ENCODE measurements at places on chromosomes 7 and 10.
A peak's percentile ranks its signal among the peaks of the same experiment; 100 is the strongest.

- peak; percentile 29 for DNase-seq
These were observed 7.3 kb upstream of the KLHDC10 start for GRCh38 chr7:130063036-130063435.

DNA sequence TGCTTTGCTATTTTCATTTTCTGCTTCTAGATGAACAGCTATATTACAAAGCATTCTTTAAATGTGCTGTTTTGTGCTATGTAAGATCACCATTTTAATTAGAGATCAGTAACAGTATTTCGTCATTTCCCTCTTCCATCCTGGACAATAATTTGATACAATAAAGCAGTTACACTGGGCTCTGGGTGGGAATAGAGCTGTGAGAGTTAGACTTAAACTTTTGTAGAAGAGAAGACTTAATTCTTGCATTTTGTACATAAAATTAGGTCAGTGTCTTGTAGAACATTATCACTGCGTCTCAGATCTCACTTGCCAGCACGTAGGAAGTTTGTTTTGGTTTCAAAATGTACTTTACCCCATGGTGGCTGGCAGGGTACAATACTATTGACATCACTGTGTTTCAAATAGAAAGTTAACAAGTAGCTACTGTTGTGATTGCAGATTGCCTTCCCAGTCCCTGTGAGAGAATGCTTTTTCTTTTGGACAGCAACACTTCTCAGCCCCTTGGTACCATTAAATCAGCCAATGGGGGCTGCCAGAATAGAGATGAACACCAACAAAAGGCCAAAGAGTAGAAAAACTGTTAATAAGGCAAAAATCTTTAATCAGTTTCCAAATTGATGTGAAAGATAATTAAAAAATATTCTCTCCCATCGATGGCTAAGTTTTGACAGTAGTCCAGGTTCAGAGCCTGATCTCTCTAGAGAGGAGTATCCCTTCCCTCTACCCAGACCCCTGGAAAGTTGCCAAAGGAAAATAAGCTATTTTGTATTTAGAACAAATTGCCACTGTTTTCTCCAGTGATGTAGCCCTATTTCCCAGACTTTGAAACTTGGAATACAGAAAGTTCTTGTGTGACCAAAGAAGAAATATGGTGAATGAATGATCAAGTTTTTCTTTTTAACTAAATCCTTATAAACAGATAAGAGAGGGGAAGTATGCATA is 35.1 kb downstream of the SMNDC1 start:
- DNase-seq = no peak

DNA sequence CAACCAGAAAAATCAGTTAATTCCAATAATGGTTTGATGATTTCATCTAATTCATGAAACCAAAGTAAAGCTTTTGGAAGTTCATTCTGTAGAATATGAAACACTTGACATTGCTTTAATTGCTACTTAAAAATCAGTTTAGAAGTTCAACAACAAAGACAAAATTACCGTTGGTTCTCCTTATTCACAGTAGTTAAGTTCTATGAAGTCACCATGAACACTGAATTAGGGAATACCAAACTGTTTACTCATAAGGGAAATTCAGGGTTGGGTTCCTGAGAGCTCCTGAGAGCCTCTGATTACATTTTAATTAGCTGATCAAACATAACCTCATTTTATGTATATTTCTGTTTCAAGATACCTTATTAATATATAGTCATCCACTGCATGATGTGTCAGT is 46.2 kb downstream of the ZNF438 start:
- DNase-seq = no peak

- DNase-seq = no peak
These were observed 262.7 kb downstream of the BMPER start for GRCh38 chr7:34168013-34168412.

DNA sequence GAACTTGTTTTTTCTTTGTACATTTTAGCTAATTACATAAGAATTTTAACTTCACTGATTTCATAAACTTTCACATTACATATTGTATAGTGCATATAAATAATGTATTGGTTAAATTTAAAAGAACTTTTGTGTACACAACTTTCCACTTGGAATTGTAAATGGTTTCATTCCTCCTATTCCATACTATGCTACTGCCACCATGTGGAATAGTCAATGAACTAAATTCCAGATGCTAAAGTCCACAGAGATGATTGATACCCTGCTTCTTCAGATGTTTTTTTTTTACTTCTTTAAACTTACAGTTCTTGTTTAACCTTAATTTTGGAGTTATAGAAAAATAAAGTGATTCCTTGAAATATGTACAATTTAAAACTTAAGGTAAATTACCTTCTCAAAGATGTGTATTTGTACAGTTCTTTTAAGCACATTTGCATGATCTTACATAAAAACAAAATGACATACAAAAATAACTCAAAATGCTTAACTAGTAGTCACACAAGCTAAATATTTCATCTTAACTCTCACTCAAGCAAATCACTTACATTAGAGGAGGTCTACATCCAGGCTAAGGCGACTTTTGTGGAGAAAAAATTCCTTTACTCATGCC is 247.6 kb upstream of the HGF start:
- DNase-seq = peak; percentile 1

DNA sequence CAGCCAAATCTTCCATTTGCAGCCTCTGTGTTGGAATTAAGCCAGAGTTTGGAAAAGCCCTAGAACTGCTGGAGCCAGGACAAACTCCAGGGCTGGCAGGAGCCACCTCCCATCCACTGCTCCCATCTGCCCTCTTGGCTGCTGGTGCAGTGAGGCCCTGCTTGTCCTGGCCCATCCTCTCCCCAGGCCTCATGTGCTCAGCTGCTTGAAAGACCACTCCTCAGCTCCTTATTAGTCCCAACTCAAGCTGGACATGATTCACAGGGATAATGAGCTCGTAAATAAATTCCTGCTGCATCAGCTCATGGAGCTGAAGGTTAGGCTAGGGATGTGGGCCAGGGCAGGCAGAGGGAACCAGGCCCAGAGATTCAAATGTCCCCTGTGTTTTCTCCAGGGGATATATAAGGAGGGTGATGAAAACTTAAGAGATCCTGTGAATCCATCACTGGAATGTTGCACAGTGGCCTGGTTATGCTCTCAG is 282.8 kb downstream of the RPS24 start:
- DNase-seq = no peak

- DNase-seq = no peak
These were observed at the start of gene ZP3 for GRCh38 chr7:76424413-76425111. Gene ZP3, plus strand, starts transcription at chr7:76424950. Its CDS starts 15 bp downstream, at chr7:76424965.

- no peak for DNase-seq
These were observed 179.4 kb downstream of the CNTNAP2 start for GRCh38 chr7:146296028-146296427.

GRCh38 chr7:12297283-12298108 is 86.4 kb downstream of the TMEM106B start:
- DNase-seq = no peak

GRCh38 chr10:15300697-15301096 is 70.4 kb downstream of the FAM171A1 start:
- no peak for DNase-seq

GRCh38 chr10:131226446-131227162 is 84.9 kb downstream of the TCERG1L start:
- DNase-seq = peak; percentile 90

DNA sequence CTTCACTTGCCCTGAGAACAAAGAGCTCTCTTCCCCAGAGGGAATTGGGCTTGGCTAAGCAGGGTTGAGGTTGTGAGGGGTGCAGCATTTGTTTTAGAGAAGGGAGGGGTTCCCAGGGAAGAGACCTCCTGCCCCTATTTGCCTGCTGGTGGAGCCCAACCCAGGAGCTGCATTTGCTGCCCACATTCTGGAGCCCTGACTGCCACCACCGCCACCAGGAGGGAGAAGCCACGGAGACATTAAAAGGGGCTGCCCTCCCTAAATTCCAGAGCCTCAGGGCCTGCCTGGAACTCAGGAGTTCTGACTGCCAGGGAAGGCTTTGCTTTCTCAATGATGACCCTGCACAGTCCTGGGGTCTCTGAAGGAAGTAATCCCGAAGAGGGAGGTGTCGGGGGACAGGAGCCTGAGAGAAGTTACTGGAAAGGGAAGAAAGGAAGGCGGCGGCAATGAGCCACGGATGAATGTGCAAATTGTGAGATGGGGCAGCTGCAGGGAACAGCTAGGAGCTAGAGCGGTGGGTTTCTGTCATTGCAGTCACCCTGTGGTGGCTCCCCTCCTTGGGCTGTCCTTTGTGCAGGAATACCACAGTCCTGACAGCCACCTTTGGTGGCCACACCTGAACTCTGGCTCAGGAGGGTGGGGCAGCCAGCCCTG is 51.3 kb downstream of the NEURL1 start:
- DNase-seq = no peak

GRCh38 chr10:113498997-113499396 is 53.9 kb upstream of the HABP2 start:
- no peak for DNase-seq

DNA sequence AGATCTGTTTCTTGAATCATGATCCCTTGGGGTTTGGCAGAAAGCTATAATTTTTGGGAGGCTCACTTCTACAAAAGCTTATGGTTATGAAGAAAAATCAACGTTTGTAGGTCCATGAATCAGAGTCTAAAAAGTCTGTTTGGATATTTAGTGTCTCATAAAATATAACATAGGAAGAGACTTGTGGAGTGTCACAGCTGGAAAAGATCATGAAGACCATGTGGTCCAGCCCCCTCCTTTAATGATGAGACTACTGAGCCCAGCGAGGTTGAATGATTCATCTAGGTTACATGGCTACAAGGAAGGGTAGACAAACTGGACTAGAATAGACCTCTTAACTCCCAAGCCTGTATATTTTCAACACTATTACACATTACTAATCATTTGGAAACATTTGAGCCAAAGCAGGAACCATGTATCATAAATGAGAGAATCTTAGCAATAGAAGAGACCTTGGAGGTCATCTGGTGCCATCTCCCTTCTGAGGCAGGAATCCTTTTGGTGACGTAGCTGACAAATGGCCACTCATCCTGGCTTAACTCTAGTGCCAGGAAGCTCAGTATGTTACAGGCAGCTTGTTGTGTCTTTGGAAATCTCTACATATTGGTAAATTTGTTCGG is 152.5 kb downstream of the CREB5 start:
- no peak for DNase-seq

- no peak for DNase-seq
These were observed 3.6 kb downstream of the PWWP2B start for GRCh38 chr10:132400547-132401151.

DNA sequence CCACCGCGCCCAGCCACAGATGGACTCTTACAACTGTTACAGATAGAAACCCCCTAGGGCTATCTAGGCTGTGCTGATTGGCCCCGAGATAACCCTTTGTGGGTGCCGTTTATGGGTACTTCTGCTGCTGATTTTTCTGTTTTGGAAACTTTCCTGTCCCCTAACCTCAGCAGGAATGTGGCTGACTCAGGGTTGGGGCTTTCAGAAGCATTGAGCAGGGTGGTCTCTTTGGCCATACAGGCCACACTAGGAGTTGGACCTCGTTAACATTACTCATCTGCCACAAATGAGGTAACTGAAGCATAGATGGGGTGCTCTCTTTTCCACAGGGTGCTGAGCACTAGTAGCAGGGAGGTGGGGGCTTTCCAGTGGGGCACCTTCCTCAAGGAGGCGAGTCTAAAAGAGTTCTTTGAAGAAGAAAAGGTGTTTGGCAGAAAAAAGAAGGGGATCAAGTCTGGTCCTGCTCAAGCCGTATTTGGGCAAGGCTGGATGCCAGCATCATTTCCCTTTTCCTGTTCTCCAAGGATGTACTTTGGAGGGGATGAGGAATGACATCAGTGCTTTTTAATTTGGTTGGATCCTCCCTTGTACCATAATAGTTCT is 6.4 kb downstream of the ZSCAN25 start:
- no peak for DNase-seq

GRCh38 chr7:42247301-42247700 is 10.3 kb upstream of the GLI3 start:
- DNase-seq = no peak

DNA sequence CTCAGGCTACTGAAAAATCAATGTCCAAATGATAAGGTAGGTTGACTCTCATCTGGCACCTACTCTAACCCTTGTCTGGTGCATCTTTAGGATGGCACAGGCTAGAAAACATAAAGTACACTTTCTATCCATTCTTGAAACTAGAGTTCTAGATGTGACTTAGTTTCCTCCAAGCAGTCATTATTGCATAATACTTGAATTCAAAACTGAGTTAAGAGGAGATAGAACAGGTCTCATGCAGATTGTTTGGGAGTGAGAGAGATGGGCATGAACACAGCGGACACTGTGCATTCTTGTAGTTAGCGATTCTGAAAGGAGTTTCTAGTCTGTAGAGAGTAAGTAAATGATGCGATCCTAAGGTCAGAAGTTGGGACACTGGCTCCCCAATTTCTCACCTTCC is 149.2 kb downstream of the PDE1C start:
- DNase-seq = no peak

DNA sequence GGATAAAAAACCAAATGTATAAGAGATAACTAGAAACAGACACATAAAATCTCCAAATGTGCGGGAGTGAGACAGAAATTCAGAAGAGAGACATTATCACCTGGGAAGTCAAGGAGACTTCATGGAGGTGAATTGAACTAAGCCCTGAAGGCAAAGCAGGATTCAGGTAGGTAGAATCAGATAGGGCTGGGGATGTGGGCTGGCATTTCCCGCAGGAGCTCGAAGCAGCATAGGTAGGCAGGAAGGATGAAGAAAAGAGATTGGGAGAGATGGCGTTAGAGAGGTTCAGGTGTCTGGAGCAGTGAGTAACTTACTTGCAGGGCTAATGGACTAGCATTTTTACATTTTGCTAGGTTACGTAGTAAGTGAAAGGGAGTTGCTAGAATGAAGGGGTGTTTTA is 58.2 kb upstream of the NRP1 start:
- DNase-seq = no peak

- DNase-seq = no peak
These were observed 9.8 kb downstream of the P4HA1 start for GRCh38 chr10:73086816-73087215.

- no peak for DNase-seq
These were observed 27.7 kb upstream of the NRBF2 start for GRCh38 chr10:63105225-63106110.

GRCh38 chr10:97498841-97499560 is at the start of gene UBTD1:
Gene UBTD1, plus strand, starts transcription at chr10:97498924. Its CDS starts 280 bp downstream, at chr10:97499204.
- no peak for DNase-seq

GRCh38 chr10:124999433-125000365 is 57.8 kb downstream of the ZRANB1 start:
- DNase-seq = no peak

- DNase-seq = no peak
These were observed 403 bp downstream of the CDK6 start for GRCh38 chr7:92835851-92836488.

- DNase-seq = no peak
These were observed 83.7 kb downstream of the EBF3 start for GRCh38 chr10:129880191-129880870.

- no peak for DNase-seq
These were observed 133.0 kb upstream of the FAM20C start for GRCh38 chr7:59079-60016.

- DNase-seq = no peak
These were observed 31.9 kb downstream of the CPED1 start for GRCh38 chr7:121020249-121020988.
